Stimulated activated CD4-positive, alpha-beta T cell treated with anti-CD3 and anti-CD28 coated beads, TNF-alpha, amount 100 ng/mL, for 24 hours (primary cell): ENCODE measurements at places on chromosomes 4 and X.

GRCh38 chr4:142202404-142203332 lies 566.3 kb downstream of the IL15 start:
- DNase-seq: no peak

DNA sequence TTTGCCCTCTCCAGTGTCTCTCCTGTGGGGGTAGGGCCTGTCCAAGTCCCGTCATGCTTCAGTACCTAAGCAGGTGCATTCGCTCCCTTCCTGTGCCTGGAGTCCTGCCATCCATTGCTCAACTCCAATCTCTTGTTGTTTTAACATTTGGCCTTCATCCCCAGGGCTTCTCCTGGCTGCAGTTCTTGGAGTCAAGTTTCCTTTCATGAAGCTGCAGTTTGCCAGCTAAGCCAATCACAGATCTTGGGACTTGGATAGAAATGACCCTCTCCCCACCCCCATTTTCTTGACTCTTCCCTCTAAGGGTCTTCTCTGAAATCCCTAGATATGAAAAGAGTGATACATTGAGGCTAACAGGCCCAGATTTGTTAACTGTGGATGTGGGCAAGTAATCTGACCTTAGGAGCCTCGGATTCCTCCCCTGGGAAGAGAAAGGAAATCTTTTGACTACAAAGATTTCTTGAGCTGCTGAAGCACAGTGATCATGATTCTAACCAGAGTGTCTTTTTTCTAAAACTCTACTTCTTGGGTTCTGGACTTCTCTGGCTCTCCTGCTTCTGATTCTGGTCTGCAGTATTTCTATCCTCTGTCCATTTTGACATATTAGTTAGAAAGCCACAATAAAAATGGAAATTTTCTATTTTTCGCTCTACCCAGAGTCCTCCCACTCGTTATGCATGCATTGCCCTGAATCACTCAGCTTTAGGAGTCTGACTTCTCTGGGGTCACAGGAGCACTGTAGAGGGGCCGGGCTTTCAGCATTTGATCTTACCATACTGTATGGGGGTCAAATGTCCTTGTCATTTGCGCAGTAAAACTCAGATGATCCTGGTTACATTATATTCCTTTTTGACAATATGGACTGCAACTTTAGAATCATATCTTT lies 61.0 kb downstream of the CHRNA9 start:
- DNase-seq: no peak

GRCh38 chrX:45751156-45751555 lies 550.5 kb upstream of the DIPK2B start:
- DNase-seq: no peak

DNA sequence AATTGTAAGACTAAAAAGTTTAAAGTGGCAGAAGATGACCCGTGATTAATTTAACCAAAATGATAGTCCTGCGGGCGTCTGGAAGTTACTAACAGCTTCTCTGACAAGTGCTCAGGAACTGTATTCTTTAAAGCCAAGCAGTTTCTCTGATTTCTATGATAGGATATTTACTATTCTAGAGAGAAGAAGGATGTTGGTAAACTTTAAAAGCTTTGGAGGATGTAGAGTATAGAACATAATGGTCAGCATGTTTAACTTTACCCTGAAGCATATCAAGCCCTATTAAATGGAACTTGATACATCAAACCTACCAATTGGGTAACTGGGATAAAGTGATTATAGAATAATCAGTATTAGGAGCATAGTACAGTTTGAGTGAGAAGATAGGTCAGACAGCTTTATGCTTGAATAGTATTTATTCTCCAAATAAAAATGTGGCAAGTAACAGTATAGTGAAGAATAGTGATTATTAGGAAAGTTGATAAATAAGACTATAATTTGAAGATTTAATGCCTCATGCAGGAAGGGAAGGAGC lies 1.8 kb downstream of the STIM2 start:
- DNase-seq: no peak
